Activated CD8-positive, alpha-beta memory T cell treated with anti-CD3 and anti-CD28 coated beads for 36 hours (primary cell): ENCODE measurements at places on chromosomes 12 and 14. TPM values are rescaled to one million over a fixed set of nuclear protein-coding genes. Genes with fewer than 3 reads are reported as not detected.

Gene ETFBKMT
- 0.67 TPM for total RNA-seq

Gene DTX3
- 13.3 TPM for total RNA-seq

Gene EML5
- 3.8 TPM for total RNA-seq

Gene KRT80
- not detected for total RNA-seq

Gene LLPH
- total RNA-seq, result 42.3 TPM

Gene TAS2R31
- 1.0 TPM for total RNA-seq

Gene ADAM21
- 0.27 TPM for total RNA-seq

Gene TMTC1
- not detected for total RNA-seq

Gene LGMN
- total RNA-seq, result 0.29 TPM

Gene OR4K13
- not detected for total RNA-seq

Gene SELPLG
- 28.8 TPM for total RNA-seq

Gene SMIM41
- total RNA-seq, result not detected

Gene KRT78
- total RNA-seq, result not detected

Gene TPI1
- total RNA-seq, result 1,928 TPM

Gene SLCO1A2
- total RNA-seq, result not detected

Gene CDK4
- total RNA-seq, result 297 TPM

Gene SYCP3
- total RNA-seq, result 0.17 TPM

Gene KCNJ8
- total RNA-seq, result not detected

Gene TMEM229B
- 1.5 TPM for total RNA-seq

Gene OR6C2
- not detected for total RNA-seq

Gene PTPN21
- total RNA-seq, result 0.30 TPM

Gene RBM25
- 95.0 TPM for total RNA-seq

Gene GPR84
- total RNA-seq, result 0.11 TPM

Gene PLD4
- total RNA-seq, result not detected

Gene TMEM52B
- total RNA-seq, result not detected

Gene AKAP6
- 0.65 TPM for total RNA-seq

Gene MON2
- 24.1 TPM for total RNA-seq

Gene RD3L
- total RNA-seq, result not detected

Gene IL22
- 1.4 TPM for total RNA-seq

Gene LMNTD1
- not detected for total RNA-seq

Gene REP15
- 0.25 TPM for total RNA-seq

Gene C12orf50
- total RNA-seq, result 0.10 TPM

Gene CIDEB
- 14.2 TPM for total RNA-seq

Gene MMP19
- not detected for total RNA-seq

Gene B4GALNT3
- total RNA-seq, result 2.2 TPM

Gene RPS6KL1
- total RNA-seq, result 5.0 TPM

Gene IFT81
- total RNA-seq, result 3.1 TPM

Gene TMEM120B
- 17.3 TPM for total RNA-seq

Gene AMN1
- 2.7 TPM for total RNA-seq

Gene RERGL
- not detected for total RNA-seq

Gene C14orf180
- not detected for total RNA-seq

Gene WSCD2
- total RNA-seq, result not detected

Gene DLK1
- total RNA-seq, result not detected

Gene FOXG1
- total RNA-seq, result not detected

Gene RIPK3
- total RNA-seq, result 8.2 TPM

Gene GRIN2B
- not detected for total RNA-seq

Gene STRAP
- total RNA-seq, result 192 TPM

Gene HDAC7
- 225 TPM for total RNA-seq

Gene AVPR1A
- total RNA-seq, result not detected

Gene BICDL1
- 103 TPM for total RNA-seq

Gene KRT85
- total RNA-seq, result not detected

Gene HOXC12
- total RNA-seq, result not detected

Gene YARS2
- total RNA-seq, result 37.4 TPM

Gene NDRG2
- total RNA-seq, result 4.0 TPM

Gene HOXC4
- 1.3 TPM for total RNA-seq

Gene ERP27
- 0.76 TPM for total RNA-seq
